Stromal cell of bone marrow (primary cell): ENCODE measurements at places on chromosomes 7 and 10.

- peak; percentile 69 for DNase-seq
Measured at GRCh38 chr10:78754269-78755062, 314.3 kb upstream of the ZMIZ1 start.

DNA sequence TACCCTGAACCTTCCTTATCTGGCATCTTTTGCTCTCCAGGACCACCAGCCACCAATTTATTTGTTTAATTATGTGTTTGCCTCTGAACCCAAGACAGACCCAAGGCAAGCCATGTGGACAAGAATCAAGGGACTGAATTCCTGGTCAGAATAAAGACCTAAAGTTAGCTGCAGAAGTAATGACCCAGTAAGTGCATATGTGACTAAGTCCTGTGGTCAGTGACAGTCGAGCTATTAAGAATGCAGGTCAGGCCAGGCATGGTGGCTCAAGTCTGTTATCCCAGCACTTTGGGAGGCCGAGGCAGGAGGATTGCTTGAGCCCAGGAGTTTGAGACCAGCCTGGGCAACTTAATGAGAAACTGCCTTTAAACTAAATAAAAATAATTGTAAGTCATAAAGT lies 139.4 kb downstream of the CCDC71L start:
- no peak for DNase-seq

- no peak for DNase-seq
Measured at GRCh38 chr10:21675157-21675796, 141.2 kb downstream of the MLLT10 start.

DNA sequence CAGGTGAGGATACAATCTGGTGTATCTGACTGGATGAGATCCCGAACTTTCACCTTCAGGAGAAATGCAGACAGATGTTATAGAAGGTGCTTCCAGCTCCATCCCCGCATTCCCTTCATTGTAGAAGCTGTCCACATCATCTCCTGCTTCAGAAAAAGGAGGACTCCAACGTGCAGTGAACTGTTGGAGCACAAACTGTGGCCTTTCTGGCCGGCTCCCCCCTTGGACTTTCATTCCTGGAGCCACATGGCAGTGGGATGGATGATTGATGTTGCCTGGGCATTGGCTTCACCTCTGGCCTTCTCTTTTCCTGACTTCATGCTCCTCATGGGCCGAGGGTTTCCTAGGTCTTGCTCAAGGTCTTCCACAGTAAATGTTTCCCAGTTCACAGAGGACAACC lies 29.6 kb upstream of the ZNF273 start:
- DNase-seq: no peak

DNA sequence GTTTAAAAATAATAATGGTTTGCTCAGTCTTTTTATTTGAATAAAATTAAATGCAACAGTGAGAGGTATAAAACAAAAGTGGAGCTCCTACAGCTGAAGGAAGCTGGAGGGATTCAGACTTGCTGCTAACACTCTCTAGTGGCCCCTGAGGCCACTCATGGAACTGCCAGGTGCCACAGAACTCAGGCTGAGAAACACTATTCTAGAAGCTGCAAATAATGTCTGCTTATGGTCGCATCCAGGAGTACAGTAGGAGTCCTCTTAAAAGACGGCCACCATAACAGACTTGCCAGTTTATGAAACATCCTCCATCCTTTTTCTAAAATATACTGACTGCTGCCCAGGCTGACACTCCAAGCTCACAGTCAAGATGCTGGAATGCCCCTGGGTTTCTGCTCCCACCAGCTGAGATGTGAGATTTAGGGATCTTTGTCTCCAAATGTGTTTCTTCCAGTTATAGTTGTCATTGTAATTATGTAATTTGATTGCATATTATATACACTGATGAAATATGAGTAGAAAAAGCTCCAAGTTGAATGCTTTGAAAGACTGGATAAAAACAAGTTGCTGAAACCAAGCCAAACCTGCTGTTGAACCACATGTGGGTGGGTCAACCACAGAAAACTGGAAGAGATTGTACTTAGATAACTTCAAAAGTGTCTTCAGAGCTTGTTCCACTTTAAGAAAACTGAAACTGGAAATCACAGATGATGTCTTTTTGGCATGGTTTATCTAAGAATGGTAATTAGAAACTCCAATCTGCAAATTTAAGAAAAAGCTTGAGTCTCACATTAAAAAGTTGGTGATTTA lies 213.7 kb upstream of the AOAH start:
- no peak for DNase-seq

DNA sequence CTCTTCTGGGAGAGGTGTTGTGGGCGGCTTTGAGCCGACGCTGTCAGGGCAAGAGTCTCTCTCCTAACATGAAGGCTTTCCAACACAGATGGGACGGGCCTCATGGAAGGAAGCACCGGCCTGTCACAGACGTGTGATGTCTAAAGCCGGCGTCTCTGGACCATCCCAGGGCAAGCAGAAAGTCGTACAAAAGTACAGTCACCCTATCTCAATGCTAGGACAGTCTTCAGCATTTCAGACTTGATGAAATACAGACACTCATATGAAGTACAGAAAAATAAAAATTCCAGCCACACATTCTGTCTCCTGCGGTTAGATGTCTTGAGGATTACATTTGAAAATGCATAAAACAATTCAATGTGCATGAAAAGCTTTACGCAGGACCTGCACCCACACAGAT lies 30.6 kb downstream of the CYP2W1 start:
- no peak for DNase-seq

GRCh38 chr7:50246551-50246950 lies 58.0 kb upstream of the IKZF1 start:
- DNase-seq: no peak

- peak; percentile 21 for DNase-seq
Measured at GRCh38 chr7:114392686-114393085, 21.9 kb upstream of the FOXP2 start.

- DNase-seq: no peak
Measured at GRCh38 chr10:30387646-30388243, 38.7 kb upstream of the MTPAP start.

DNA sequence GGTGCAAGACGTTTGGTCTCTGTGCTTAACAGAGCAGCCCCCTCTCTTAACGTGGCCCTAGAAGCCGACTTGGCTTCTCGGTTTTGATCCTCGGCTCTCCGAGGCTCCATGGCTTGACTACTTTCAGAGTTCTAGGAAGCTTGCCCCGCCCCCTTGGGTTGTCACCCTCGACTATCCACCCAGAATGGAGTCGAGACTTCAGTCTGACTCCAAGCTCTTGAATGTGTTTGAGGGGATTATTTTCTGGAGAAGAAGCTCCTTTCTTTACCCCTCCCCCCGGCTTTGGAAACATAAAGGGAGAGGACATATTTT lies 448 bp downstream of the SEC24C start:
- DNase-seq: peak; percentile 38

- DNase-seq: peak; percentile 92
Measured at GRCh38 chr10:94315975-94316464, 46.7 kb downstream of the NOC3L start.

GRCh38 chr7:128356546-128357216 lies 4.8 kb downstream of the PRRT4 start:
- no peak for DNase-seq

DNA sequence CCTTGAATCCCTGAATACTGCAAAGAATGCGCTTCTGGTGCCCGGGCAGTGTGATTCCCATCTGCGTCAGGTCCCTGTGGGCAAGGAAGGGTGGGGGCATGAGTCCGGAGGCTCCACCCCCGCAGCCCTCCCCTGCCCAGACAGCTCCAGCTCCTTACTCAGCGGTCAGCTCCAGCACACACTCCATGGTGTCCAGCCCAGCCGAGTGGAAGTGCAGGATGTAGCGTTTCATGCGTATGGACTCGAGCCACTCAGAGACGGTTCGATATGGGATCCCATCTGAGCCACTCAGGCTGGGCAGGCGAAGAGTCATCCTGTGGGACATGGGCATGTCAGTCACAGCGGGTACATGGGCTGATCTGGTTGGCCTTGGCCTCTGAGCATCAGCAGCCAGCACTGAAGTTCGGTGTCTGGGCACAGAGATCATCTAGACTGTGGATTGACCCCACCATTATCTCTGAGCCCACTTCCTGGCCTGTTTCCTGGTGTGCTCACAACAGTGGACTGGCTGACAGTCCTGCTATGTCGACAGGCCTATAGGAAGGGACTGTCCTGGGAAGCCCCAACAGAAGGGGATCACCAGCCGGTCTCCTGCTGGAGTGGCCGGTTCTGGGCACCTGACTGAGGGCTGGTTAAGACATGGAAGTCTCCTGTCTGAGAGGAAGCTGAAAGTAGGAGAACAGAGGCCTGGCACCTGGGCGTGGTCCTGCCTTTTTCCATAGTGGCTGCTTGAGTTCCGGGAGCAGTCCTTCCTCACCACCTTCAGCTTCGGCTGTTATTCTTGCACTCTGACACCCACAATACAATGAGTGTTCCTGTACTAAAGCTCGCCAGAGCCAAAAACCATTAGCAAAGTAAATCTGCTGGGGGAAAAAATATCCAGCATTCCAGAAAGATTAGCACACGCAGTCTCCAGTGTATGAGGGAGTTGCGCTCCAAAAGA lies 10.6 kb downstream of the ZYX start:
- DNase-seq: peak; percentile 86

GRCh38 chr10:51718804-51719291 lies 19.5 kb upstream of the CSTF2T start:
- DNase-seq: no peak

- no peak for DNase-seq
Measured at GRCh38 chr7:1106793-1107421, 19.0 kb downstream of the GPER1 start.

DNA sequence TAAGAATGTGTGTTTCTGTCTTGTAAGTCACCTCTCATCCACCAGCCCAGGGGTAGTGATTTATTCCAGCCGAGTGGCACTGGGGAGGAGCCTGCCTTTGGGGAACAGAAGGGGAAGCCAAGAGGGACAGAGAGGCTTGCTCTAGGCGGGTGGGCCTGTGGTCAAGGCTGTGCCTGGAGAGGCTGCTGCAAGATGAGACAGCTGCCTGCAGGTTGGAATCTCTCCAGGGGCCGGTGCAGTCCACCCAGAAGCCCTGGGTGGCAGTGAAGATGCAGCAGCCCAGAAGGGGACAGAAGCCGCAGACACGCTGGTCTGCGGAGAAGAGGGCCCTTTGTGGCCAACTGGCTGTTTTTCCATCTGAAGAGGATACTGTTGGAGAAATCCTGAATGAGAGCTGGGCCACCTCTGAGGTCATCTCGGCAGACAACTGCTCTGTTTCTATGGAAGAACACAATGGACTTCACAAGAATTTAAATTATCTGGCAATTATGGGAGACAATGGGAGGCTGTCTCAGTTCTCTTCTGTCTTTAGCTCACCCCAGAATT lies 175.7 kb downstream of the GFRA1 start:
- DNase-seq: no peak

DNA sequence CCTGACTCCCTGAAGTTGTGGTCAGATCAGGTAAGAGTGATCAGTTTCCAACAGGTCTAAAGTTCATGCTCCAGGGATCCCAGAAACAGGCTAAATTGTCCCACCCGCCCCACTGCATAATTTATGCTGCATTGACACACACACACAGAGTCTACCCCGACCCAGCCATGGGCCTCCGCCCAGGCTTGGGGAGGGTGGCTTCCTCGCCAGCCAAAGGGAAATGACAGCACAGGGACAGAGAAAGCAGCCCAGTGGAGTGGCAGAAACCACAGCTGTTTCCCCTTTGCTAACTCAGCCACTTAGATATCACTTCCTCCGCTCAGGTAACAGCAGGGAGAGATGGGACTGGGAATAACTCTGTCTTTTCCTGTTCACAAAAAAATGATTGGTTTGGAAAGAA lies 9.4 kb downstream of the SH3PXD2A start:
- no peak for DNase-seq

- no peak for DNase-seq
Measured at GRCh38 chr7:115631782-115632181, 398.8 kb downstream of the TFEC start.

GRCh38 chr7:5457245-5457735 lies 33.7 kb upstream of the TNRC18 start:
- no peak for DNase-seq

GRCh38 chr10:14905890-14906289 lies 27.2 kb downstream of the SUV39H2 start:
- DNase-seq: no peak

- no peak for DNase-seq
Measured at GRCh38 chr10:47340608-47341170, 7.5 kb upstream of the RBP3 start.

DNA sequence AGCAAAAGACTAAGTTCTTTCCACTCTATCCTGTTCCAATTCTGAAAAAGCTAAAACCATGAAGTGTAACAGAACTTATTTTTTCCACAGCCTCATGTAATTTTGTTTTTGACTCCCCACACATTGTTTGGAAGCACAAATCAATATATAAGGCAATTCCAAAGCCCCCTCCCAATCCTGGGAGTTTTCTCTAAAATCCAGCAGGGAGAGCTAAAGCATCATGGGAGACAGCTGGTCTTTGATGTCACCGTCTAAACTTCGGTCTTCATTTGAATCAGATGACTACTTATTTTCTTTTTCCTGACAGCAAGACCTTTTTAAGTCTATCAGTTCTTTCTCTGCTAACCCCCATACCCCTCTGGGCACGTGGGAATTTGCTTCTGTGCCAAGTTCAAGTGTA lies 33.3 kb upstream of the PON1 start:
- DNase-seq: no peak

- DNase-seq: no peak
Measured at GRCh38 chr10:79933961-79934360, 14.9 kb downstream of the SFTPD start.

- no peak for DNase-seq
Measured at GRCh38 chr7:106666353-106666752, 5.4 kb upstream of the CCDC71L start.
